ENCODE measurements at places on chromosomes 3 and 15.

- no peak for DNase-seq
Observed at GRCh38 chr3:60598671-60599070, 652.6 kb downstream of the FHIT start.

DNA sequence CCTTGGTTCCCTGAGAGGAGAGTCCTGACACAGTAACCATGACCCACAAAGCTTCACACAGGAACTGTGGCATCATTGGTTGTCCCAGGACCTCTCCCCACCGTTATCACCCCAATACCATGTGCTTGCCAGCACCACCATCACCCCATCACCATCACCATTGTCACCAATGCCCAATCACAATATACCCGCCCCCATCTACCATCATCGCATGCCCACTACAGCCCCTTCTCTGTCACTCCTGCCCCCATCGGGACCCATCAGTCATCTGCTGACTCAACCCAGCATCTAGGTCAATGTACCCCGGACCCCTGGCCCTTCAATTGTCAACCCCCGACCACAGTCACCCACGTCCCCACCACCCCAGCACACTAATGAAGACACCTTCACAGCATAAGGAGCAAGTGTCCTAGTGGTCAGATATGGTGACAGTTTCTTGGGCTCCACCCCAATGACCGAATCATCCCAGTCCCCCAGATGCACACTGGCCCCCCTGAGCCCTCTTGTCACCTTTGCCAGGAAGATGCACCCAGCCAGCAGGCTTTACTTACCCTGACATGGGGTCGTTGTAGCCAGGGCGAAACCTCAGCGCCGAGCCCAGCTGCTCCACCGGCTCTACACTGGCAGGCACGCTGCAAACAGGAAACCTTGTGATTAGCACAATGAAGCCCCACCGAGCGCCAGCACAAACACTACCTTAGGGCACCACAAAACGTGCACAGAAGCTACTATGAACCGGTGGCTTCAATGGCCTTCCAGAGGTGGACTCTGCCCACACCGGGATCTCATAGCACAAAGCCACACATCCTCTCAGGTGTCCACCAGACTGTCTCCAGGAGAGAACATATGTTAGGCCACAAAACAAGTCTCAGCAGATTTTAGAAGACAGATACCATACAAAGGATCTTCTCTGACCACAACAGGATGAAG lies 25.1 kb downstream of the SHISA5 start:
- DNase-seq, result peak; percentile 71

DNA sequence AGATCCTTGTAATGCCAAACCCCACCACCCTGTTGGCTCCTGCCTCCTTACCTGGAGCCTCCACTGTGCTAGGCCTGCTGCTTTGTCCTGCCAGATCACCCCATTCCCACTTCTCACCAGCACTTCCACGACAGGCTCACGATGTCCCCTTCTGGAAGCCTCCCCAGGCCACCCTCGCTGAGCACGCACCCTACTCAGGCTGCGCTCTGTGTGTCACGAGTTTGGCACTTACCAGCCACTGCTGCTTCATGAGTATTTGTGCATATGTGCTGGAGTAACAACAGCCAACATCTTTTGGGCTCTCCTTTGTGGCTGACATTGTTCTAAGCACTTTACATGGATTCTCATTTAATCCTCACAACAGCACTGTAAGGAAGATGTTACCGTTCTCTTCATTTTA lies 58.1 kb downstream of the PDIA5 start:
- no peak for DNase-seq

DNA sequence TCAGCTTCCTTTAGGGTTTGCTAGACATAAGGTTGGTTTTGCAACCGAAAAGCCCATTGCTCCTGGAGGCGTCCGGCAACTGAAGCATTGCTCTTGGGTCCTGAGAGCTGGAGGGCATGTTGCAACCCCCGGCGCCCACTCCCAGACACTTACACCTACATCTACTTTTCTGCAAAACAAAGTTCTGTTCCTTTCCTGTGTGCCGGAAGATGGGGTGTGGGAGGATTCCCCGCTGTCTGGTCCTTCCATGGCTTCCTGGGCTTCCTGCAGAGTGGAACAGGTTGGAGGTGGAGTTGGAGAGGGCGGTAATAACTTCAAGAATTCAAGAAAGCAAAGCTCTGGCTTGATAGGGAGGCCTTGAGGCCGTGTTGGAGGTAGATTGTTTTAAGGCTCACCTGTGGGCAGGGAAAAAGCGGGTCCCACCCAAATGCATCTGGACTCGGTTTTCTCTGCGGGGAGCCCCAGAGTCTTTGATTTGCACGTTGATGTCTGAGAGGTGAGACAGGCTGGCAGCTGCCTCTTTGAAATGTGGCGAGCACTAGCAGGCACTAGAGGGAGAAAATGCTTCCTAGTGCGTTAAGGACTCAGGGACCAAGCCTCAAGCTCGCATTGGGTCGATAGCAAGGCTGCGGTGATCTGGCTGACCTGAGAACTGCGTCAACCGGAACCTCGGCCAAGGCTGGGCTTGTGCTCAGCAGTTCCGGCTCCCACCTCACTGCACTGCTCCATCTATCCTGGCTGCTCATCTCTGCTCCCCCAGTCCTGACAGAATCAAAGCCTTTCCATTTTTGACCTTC lies 39.5 kb downstream of the NR2F2 start:
- no peak for DNase-seq

DNA sequence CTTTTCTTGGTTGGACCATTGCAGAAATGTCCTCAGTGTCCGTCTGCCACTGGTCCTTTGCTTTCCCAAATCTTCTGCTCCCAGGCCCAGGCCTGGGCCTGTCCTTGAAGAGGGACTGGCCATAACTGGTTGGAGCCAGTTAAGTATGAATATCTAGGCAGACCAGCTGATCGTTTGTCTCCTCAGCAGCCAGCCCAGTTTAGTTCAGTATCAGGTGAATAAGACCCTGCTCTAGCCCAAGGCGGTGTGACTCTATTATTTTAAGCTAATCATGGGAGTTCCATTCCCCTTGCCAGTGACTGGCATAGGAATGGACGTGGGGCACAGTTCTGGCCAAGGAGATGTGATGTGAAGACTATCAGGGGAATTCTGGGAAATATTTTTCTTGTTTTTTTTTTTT lies 73.9 kb upstream of the RASGRF1 start:
- no peak for DNase-seq

GRCh38 chr3:45656575-45657363 lies 32.4 kb upstream of the SACM1L start:
- DNase-seq, result peak; percentile 92

- DNase-seq, result no peak
Observed at GRCh38 chr3:42169579-42170120, 78.5 kb downstream of the TRAK1 start.

- DNase-seq, result no peak
Observed at GRCh38 chr3:38989917-38990510, 61.7 kb downstream of the SCN11A start.

DNA sequence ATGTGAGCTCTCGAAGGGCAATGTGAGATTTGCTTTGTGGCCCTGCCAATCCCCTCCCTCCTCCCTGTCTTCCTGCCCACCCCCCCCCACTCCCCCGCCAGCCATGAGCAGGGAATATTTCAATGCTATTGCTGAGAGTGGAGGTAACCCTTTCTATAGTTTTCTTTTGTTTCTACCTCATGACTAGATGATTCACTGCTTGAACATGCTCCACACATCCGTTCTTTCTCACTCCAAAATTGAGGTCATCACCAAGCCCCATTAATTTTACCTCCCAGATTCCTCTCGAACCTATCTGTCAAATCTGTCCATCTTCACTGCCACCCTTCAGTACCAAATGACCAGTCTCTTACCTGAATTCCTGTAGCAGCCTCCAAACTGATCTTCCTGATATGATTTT lies 12.2 kb downstream of the ZNF774 start:
- DNase-seq, result no peak

DNA sequence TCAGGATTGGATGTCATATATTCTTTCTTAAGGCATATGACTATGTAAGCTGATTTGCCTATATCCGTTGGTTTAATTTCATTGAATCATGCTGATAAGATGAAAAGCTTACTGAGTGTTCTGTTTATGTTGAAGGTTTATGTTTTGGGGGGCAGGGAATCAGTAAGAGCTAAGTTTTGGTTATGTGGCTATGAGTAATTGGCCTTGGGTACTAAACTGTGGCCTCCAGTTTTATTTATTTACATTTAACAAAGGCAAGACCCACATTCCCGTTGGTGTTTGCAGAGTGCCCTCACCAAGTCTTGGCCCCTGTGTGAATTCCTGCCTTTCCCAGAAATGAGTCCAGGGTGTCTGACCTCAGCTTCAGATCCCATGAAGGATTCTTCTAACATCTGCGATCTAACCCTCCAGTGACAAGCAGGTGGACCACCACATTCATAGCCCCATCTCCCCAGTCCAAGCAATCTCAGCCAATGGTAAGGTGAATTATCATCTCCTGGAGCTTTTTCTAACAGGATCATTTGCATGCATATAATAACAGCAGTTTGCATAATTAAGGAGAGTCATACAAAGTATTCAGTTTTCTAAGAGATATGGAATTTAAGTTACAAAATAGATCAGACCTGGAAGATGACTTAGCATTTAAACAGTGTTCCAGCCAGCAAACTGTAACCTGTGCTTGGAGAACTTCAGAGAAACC lies 27.4 kb downstream of the GLDN start:
- no peak for DNase-seq

DNA sequence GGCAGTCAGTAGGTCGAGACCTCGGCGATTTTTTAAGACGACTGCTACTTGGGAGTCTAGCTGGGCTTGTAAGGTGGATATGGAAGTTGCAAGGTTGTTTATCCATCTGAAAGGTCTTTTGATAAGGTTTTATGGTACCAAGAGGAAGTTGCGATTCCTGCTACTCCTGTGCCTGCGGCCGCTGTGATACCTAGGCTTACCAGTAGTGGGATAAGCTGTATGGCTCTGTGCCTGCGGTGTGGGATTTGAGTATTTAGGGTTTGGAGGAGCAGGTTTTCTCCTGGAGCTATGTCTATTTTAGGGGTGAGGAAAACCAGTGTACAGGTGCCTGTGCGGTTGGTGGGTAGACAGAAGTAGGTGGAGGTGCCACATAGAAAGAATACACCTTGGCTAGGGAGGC lies 1059.8 kb downstream of the SI start:
- no peak for DNase-seq
